ENCODE measurements at places on chromosomes 6 and 20.

GRCh38 chr6:43436577-43437282 is 9.4 kb downstream of the ABCC10 start:
- DNase-seq, result no peak

DNA sequence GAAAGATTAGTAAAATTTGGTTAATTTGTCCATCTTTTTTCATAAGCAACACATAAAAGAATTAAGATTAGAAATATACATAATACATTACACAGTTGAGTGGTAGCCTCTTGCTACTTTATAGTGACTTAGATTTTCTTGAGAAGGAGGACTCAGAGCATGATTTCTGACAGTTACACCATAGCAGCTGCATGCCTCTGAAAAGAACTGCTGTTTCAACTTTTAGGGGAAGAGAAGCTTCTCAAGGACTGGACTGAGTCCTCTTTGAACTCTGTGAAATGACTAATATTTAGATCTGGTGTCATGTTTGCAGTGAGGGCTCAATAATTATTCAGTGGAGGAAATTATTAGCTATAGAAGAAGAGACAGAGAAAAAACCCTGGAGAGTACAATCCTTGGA is 272.5 kb downstream of the BTBD9 start:
- no peak for DNase-seq

DNA sequence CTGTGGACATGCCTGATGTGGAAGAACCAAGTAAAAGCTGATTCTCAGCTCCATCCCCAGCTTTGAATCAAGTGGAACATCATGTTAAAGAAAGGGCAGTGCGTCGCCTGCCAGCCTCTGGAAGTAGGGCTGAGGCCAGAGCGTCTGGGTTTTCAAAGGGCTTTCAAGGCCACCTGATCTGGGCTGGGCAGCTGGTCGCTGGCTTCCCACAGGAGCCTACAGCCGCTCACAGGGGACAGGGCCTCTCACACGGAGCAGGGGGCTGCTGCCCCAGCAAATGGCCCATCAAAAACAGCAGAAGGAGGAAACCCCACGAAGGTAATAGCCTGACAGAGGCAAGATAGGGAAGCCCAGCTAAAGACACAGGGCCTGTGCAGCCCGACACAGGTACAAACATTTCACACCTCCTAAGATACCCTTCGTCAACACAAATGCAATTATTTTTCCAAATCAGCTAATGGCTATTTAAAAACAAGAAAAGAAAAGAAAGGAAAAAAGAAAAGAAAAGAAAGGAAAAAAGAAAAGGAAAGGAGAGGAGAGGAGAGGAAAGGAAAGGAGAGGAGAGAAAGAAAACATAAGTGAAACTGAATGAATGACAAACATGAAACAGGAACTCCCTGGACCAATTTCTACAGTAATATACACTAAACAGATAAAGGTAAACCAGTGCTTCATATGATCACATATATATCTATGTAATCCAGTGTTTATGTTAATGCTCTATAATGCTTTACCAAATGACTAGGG is 24.8 kb downstream of the RRBP1 start:
- DNase-seq, result no peak

- DNase-seq, result no peak
Observed at GRCh38 chr20:38248133-38248532, 12.4 kb downstream of the KIAA1755 start.

DNA sequence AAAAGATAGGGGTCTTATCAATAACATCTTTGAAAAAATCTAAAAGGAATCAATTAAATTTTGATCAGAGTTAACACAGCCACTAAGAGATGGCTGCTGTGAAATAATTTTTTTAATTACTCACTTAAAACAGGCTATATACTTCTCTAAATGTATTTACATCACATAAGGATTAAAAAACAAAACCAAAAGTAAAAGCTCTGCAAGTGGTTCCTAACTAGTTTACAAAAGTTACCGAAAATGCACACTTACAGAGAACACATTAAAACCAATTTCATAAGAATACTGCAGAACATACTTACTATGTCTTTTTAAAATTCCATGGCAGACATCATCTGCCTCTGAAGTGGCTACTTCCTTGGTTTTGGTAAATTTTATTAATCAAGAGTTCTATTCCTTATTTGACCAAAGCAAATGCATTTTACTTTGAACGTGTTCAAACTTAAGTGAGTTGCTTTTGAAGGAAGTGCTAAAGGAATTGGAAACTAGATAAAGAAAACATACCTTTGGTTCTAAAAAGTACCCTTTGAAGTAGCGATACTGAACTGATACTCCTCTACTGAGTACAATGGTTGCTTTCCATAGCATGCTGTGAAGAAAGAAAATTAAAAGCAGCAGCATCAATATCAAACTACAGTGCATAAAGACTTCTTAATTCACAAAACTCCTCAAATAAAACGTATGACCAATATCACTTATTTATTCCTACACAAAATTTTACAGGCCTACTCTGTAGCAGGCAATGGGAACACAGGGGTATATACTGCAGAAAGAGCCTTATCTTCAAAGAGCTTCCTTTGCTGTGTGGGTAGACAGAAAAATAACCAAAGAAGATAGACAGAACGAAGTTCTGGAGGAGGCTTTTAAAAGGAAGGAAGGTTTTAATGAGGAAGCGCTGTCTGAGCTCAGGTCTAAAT is 157.1 kb upstream of the SHLD1 start:
- DNase-seq, result no peak

DNA sequence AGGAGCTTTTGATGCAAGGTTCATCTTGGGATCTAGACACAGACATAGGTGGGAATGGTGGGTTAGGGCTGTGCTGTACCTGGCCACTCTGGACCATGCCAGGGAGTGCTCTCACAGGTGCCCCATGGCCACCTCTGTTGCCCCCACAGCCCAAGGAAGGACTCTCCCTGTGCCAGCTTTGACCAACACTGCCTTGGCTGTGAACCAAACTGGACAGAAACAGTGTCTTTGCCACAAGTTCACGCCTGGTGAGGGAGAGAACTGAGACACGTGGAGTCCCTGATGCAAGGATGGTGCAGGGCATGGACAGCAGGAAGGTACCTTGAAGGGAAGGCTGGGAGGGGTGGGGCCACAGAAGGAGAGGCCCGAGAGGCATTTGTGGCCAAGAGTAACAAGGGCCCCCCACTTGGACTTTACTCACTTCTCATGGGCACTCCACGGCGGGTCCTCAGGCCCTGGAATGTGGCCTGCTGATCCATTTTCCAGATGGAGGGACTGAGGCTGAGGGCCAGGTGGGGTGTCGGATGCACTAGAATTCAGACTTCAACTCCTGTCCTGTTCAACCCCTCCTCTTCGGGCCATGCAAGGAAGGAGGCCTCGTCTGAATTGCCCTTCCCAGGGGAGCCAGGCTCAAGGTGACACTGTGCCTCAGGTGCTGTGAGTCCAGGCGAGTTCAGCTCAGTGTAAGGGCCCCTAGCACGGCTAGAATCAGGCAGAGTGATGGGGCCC is 103.3 kb downstream of the YTHDF1 start:
- DNase-seq, result no peak

DNA sequence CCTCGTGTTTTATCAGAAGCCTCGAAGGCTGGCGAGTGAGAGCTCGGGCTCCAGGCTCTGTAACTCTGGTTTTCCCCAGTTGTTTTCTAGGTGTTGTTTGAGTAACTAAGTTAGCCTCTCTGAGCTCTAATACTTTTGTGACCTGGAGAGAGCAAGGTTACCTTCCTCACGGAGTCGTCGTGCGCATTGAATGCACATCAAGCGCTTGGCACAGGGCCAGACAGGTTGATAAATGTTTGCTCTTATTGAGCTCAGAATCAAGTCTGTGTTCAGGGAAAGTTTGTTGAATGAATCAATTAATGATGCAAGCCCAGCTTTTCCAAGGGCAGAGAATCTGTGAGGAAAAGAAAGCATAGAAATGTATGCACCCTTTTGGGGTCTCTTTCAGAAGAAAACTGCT is 33.5 kb downstream of the EDN3 start:
- DNase-seq, result no peak

DNA sequence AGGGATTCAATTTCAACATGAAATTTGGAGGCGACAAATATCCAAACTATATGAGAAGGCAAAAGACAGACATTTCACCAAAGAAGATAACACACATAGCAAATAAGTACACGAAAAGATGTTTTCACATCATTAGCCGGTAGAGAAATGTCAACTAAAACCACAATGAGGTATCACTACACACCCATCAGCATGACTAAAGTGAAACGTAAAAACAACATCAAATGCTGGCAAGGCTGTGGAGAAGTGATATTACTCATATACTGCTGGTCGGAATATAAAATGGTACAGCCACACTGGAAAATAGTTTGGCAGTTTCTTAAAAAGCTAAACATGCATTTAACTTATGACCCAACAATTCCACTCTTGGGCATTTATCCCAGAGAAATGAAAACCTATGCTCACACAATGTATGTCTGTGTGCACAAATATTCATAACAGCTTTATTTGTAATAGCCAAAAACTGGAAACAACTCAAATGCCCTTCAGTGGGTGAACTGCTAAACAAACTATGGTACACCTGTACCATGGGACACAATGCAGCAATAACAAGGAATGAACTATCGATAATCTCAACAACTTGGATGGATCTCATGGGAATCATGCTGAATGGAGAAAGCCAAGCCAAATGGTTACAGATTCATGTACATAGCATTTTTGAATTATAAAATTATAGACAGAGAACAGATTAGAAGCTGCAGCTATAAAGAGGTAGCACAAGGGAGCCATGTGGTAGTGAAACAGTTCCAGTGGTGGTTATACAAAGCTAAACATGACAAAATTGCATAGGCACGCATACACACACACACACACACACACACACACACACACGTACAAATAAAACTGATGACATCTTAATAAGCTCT is 8.6 kb downstream of the ADAT2 start:
- no peak for DNase-seq

DNA sequence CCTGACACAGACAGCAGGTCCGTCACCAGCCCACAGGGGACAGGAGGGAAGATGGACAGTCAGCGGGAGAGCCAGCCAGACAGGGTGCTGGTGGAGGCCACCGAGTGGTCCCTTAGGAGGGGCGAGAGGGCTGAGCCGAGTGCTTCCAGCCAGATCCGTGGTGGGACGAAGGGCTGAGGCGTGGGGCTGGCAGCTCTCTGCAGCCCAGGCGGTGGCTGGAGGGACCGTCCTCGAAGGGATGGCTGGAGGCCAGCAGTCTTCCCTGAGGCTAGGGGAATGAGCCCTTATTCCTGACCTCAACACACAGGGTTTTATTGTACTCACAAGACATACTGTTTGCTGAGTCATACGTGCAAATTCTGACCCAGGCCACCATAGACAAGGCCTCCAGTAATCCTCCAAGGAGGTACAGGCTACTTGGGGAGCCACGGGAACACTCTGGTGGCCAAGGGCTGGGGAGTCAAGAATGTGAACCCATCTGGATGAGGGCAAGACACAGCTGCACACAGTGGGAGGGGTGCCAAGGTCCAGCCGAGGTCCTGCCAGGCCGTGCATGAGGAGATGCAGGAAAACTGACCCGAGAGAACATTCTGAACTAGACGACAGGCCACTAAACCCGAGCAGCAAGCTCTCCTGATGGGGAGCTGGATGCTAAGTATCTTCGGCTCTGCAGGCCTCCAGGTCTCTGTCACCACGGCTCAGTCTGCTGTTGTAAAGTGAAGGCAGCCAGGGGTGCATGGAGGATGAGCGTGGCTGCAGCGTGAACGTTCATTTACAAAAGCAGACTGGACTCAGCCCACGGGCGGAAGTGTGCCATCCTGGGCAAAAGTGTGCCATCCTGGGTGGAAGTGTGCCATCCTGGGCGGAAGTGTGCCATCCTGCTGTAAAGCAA is 242.5 kb downstream of the TTLL2 start:
- DNase-seq, result no peak

DNA sequence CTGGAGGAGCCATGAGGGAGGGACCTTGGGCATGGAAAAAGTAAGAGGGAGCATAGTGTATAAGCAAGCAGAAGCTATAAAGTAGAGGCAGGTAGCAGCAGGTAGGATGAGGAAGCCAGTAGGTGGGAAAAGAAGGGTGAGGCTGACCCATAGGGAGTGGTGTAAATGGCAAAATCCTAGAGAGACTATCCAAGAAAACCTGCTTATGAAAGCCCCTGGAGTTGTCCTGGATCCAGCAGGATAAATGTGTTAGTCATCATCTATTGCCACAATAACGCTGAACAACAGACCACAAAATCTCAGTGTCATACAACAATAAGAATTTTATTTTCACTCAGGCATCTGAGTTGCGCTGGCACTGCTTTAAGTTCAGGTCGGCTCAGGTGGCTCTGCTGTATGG is 30.2 kb downstream of the CHD6 start:
- no peak for DNase-seq

DNA sequence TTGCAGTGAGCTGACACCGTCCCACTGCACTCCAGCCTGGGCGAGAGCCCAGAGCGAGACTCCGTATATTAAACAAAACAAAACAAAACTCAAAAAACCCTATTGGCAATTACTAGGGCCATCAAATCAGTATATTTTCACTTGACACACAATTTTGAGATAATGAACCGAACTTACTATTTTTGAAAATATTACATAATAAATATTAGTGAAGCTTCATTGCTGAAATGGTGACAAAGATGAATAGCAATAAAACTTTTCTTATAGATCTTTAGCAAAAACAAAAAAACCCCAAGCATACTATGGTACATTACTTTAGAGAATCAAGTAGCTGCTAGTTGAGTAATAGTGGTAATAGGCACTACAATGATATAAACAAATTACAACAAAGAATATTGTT is 113.0 kb downstream of the ATG5 start:
- no peak for DNase-seq

DNA sequence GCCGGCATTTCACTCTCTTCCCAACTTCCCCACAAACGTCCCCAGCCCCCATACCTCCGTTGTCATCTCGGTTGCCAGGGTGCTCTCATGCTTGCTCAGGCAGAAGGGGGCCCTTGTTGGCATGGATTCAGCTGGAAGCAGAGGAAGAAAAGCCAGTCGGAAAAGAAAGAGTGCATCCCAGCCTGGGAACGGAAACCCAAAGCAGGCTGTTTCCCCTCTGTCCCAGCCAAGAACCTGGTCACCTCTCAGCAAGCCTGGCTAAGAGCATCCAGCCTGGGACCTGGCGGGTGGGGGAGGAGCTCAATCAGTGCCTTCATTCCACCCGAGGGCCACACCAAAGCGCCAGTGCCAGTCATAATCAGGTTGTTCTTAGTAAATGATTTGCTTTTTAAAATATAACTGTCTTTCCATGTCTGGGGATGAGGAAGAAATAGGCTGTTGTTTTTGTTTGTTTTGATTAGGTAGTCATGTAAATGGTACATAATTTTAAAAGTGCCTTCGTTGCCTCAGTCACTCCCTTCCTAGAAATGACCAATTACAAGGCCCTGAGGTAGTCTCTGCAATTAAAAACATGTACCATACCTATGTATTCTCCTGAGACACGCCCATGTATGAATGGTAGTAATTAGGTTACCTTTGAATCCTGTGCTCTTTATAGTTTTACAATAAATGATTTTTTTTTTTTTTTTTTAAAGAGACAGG is 21.1 kb downstream of the CHMP4B start:
- DNase-seq, result no peak

DNA sequence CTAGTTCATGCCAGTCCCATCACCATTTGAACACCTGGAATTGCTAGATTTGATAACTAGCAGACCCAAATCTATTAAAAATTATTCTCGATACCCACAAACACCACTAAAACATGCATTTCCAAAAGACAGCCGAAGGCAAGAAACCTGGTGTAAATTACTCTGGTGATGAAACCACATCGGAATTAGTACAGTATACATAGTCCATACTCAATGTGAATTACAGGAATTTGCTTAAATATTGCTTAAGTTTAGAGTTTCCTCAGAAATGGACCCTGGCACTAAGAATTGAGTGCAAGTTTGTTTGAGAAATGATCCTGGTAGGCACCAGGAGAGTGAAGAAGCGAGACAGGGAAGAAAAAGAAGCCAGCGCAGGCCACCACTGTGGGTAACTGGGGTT is 13.7 kb downstream of the LY86 start:
- DNase-seq, result peak; percentile 18

- peak; percentile 34 for DNase-seq
Observed at GRCh38 chr6:36028088-36028876, 674 bp downstream of the MAPK14 start.
